ENCODE measurements at places on chromosomes 16 and 17.

- no peak for DNase-seq
Observed at GRCh38 chr16:55592306-55592705, 25.8 kb downstream of the CAPNS2 start.

GRCh38 chr16:88539652-88540345 is 30.4 kb upstream of the ZC3H18 start:
- DNase-seq: no peak

DNA sequence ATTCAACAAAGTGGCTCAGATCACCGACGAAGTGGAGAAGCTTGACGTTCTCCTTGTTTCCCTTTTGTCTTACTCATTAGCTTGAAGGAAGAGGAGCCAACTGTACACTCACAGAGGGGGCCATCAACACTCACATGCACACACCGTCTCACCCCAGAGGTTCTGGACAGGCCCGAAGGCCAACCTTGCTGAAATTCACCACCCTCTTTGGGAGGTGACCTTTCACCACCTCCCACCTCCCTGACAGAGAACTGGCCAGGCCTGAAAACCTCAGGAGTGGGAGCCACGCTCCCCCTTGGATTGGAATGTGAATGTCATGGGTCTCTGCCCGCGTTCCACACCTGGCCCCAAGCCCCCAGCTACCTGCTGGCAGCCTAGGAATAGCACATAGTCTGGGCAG is 2.0 kb downstream of the DCXR start:
- no peak for DNase-seq

- no peak for DNase-seq
Observed at GRCh38 chr16:83802554-83803205, 5.1 kb upstream of the HSBP1 start.

- DNase-seq: no peak
Observed at GRCh38 chr17:48254896-48255295, 147.3 kb downstream of the SNX11 start.

DNA sequence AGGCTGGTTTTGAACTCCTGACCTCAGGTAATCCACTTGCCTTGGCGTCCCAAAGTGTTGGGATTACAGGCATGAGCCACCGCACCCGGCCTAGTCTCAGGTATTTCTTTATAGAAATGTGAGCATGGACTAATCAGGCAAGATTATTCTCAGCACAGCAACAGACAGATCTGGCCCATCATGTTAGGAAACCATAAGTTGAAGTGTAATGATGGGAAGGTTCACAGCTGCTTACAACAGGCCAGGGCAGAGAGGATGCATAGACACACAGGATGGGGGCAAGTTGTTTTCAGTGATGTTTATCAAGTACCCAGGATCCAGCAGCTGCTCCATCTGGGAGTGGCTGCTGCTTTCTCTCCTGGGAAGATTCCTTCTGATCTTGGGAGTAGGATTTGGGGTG is 16.6 kb upstream of the NOS2 start:
- DNase-seq: no peak

- DNase-seq: no peak
Observed at GRCh38 chr16:79132701-79133100, 467.8 kb downstream of the MAF start.

- DNase-seq: peak; percentile 25
Observed at GRCh38 chr17:33038740-33039139, 47.1 kb downstream of the SPACA3 start.

- DNase-seq: peak; percentile 96
Observed at GRCh38 chr17:7234083-7234951, at the start of gene DVL2. Gene DVL2, minus strand, starts transcription at chr17:7234517. Its CDS starts 255 bp downstream, at chr17:7234262.

DNA sequence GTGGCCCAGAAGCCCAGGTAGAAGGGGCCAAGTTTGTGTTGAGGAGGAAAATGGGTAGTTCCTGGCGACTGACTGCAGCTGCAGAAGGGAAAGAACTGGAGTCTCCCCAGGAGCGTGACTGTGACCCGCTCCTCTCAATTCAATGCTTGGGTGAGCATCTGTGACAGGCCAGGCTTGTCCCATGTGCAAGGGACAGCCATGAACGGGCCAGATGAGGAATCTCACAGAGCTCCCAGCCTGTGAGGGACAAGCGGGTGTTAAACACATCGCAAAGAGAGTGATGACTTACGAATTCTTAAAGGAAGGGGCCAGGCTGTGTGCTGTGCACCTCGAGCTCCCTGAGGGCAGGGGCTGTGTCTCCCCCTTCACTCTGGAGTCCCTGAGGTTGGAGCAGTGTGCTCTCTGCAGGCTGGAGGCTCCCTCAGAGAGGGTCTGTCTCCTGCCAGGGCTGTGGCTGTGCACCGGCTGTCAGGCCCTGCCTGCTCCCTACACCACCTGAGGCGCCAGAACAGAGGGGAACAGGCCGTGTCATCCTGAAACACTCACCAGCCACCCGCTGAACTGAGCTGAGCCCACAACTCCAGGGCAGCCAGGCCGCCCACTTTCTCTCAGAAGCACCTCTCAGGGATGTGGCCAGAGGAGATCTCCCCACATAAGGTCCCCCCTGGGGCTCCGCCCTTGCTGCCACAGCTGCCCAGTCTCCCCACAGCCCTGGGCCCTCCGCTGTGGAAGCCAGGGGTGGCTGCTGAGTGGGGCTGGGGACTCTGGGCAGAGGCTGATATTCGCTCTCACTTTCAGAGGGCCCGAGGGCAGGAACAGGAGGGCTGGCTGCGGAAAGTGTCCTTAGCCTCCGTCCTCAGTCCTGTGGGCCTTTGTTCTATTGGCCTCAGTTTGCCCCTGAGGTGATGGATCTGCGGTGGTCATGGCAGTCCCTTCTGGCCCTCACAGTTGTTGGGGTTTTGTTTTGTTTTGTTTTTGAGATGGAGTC is 25.7 kb upstream of the NXPH3 start:
- DNase-seq: no peak

- no peak for DNase-seq
Observed at GRCh38 chr17:680529-680928, 34.1 kb downstream of the VPS53 start.

- no peak for DNase-seq
Observed at GRCh38 chr16:84929421-84930297, 81.7 kb downstream of the ZDHHC7 start.

DNA sequence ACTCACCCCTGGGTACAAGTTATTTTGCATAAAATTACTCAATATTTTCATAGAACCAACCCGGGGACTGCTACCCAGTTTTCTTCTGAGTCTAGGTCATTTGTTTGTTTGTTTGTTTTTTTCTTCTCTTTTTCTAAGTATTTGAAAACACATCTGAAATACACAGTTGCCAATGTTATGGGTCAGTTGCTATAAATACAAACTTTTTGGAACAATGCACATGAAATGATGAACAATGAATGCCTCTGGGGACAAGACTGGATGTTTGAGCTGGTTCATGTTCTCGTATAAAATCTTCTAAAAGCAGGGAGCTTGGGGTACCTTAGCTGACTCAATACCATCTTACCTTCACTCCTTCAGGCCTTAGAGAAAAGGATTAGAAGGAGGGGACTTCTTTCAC is 30.5 kb downstream of the TMEM238L start:
- no peak for DNase-seq

- DNase-seq: no peak
Observed at GRCh38 chr17:81037798-81038733, 3.1 kb downstream of the BAIAP2 start.

DNA sequence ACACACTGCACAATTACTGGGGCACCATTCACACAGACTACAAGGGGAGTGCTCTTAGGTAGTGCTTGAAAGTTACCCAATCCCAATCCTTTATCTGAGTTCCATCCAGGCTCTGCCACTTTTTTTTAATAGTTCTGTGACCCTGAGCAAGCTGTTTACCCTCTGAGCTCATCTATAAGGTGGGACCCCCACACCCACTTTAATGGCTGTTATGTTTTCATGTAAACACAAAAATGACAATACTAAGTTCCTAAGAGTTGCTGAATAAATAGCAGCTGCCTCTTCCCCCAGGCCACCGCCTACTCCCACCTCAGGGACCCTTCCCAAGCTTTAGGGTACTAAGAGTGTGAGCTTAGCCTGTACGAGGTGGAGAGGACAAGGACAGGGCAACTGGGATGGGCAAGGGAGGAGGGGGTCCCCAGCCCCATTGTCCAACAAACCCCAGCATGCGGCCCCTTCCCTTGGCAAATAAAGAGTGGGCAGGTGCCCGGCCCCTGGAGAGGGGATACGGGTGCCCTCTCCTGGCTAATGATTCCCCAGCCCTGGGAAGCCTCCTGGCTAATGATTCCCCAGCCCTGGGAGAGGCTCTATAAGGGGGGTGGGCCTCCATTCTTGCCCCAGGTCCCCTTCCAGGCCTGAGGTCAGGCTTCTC is 14.6 kb downstream of the SLC13A2 start:
- DNase-seq: no peak

- DNase-seq: peak; percentile 42
Observed at GRCh38 chr16:57999366-57999970, 1.0 kb downstream of the ZNF319 start.

DNA sequence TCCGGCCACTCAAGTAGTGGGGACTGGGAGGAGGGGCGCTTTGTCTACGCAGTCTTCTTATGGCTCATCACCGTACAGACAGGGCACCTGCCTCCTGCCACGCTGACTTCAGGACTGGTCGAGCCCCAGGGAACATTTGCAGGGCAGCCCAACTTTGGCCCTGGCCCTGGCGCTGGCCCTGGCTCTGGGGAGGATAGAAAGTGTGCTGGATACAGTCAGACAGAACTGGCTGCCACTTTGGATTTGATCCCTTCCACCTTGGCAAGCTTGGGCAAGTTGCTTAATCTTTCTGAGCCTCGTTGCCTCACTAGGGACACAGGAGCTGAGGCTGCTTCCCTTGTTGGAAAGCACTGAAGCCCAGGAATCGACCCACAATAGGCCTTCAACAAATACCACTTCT is 13.6 kb downstream of the LGALS9 start:
- DNase-seq: no peak

- DNase-seq: peak; percentile 66
Observed at GRCh38 chr16:82700541-82701235, 73.9 kb downstream of the CDH13 start.

- no peak for DNase-seq
Observed at GRCh38 chr17:73936908-73937627, 266.4 kb upstream of the RPL38 start.

GRCh38 chr17:81035521-81036196 is 708 bp downstream of the BAIAP2 start:
- no peak for DNase-seq

DNA sequence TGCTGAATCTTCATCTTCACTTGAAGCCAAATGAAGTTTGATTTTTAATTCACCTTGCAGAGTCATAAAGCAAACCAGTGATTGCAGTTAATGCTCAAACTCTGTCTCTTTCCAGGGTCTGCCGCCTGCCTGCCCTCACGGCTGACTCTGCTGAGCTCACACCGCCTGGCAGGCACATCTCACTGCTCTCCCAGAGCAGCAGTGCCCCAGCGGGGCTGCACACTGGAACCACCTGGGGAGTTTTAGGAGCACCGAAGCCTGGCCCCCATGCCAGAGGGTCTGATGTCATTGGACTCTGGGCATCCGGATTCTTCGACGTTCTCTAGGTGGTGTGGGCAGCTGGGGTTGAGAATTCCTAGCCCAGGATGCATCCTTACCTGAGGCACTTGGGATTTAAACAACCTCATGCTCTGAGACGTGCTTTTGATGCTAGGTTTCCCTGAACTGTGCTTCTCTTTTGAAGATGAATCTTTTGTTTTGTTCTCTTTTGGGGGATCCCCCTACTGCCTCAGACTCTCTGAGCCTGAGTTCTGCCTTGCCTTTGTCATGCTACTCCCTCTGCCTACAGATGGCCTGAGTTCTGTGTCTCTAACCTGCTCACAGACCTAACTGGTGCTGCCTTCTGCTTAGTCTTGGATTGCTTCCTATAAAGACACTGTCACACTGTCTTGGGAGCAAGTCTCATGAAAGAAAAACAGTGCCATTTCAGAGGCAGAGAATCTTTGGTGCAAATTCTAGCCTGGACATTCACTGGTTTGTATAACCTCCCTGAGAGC is 438.1 kb upstream of the CCL2 start:
- DNase-seq: no peak

DNA sequence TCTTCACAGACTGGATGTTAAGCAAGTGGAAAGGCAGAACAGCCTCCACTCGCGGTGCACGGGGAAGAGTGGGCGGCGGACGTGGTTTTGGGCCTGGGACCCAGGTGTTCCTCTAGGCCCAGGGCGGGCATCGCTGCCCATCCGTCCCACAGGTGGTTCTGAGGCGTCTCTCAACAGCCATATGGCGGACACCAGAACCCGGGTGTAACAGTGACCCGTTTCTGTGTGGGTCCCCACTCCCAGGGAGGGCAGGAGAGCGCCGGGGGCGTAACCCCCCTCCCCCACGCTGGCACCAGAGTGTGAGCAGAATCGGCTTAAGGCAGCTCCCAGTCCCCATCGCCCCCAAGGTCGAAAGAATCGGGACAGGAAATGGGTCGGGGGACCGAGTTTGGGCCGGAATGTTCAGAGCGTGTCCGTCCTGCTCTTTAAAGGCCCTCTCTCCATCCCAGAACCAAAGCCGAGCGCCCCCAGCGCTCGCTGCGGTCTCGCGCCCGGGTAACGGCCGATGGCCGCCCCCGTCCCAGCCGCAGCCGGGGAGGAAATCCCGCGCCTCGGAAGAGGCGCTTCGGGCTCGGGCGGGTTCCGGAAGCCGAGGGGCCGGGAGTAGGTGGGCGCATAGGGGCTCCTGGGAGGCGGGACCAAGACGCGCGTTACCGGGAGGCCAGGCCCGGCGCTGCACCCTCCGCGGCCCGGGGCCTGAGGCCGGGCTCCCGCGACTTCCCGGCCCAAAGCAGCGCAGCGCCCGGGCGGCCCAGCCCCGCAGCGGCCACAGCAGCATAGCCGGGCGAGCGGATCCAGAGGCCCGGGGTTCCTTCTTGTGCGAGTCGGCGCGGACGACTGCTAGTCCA is at the start of gene TK2:
TK2 (minus strand) TSS at position 839 of the 848 bp plus-strand sequence; CDS start at position 778, 61 bp downstream.
- DNase-seq: peak; percentile 68

DNA sequence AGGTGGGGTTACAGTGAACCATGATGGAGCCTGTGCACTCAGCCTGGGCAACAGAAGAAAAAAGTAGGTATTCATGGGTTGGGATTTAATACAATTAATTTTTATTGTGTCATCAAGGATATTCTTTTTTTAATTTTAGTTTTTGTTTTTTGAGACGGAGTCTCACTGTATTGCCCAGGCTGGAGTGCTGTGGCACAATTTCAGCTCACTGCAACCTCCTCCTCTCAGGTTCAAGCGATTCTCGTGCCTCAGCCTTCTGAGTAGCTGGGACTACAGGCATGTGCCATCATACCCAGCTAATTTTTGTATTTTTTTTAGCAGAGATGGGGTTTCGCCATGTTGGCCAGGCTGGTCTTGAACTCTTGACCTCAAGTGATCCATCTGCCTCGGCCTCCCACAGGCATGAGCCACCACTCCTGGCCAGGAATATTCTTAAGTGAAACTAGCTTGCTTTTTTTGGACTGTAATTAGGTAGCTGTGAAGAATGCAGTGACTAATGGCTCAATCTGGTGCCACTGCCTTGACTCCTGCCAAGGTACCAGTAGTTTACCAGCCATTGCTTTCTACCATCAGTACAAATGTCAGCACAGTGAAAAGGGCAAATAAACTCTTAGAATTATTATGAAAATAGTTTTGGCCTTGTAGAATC is 4.8 kb downstream of the PPM1D start:
- DNase-seq: no peak

- DNase-seq: no peak
Observed at GRCh38 chr16:27969574-27969973, 93.9 kb downstream of the GSG1L start.

GRCh38 chr16:48386559-48387312 is 1.5 kb upstream of the SIAH1 start:
- no peak for DNase-seq

Measured in activated CD4-positive, alpha-beta T cell treated with anti-CD3 and anti-CD28 coated beads, Interleukin-2, amount 50 U/mL, for 16 hours (primary cell).